ENCODE measurements at places on chromosomes 6 and 20.

DNA sequence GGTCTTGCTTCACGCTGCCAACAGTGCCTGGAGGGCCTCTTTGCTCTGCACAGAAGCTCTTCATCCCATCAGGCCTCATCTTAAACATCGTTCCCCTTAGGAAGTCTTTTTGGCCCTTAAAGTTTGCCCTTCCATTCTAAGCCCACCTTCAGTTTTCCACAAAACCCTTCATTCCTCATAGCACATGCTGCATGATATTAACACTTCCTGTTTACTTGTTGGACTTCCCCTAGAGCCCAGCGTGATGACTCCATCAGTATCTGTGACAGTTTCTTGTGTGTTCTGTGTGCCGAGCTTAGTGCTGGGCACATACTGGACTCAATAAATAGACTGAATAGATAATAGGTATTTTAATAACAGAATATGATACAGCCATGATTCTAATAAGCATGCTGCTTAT, 2.2 kb downstream of the NT5DC1 start:
- DNase-seq, result no peak

GRCh38 chr20:36672991-36673390, 27.0 kb upstream of the SLA2 start:
- peak; percentile 32 for DNase-seq

- DNase-seq, result no peak
Measured at GRCh38 chr6:39104528-39104927, 10.5 kb downstream of the SAYSD1 start.

DNA sequence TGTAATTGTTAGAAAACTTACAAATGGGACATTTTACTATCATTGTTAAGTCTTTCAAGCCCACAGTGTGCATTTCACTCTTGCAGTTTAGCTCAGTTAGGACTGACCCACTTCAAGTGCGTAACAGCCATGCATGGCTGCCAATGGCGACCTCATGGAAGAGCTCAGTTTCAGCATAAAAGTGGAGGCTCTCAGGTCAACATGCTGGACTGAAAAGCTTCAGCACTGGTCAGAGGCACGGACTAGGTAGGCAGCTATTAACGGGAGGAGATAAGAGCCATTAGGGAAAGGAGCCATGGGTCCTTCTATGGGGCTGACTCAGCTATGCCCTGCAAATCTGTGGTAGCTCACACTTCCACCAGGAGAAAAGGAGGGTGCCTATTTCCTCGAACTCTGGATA, 101.8 kb downstream of the TTLL2 start:
- DNase-seq, result no peak

DNA sequence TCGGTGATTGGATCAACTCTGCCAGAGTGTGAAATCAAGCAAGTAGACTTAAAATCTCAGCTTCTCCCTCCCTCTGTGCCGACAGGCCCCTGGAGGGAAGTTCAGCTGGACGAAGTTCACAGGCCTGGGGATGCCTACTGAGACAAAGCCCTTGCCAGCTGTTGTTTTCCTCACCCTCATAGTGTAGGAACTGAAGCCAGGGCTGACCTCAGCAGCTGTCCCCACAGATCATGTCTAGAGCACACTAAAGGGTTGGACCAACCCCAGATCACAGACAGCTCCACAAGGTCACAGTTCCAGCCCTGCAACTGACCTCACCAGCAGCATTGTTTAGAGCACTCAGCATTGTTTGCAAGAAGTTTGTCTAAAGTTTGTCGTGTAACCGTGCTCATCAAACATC, 261.9 kb upstream of the ECI2 start:
- DNase-seq, result peak; percentile 93

DNA sequence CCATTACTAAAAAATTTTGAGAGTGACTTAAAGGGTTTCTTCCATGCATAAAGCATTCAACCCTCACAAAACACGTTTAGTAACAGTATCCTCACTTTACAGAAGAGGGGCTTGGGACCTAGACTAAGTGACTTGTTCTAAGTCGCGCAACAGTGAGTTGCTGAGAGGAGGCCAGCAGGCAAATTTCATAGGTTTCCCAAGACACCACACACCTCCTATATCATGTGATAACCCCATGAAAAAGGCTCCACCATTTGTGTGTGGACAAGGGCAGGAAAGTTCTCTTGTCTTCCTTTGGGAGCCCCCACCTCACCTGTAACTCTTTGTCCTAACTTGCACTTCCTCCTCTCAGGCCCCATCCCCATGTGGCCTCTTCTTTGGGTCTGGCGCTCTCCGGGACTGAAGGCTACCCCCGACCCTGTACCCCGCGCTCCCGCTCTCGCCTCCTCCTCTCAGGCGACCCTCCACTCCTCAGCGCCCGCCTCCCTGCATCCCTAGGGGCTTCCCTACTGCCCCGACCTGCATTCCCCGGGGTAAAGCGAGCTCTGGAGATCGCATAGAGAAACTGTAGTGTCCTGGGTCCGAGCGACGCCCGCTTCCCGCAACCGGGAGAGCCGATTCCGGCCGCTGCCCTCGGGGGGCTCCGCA, 392 bp downstream of the PSMB8 start:
- no peak for DNase-seq

- no peak for DNase-seq
Measured at GRCh38 chr20:57280221-57280620, 13.8 kb upstream of the BMP7 start.

- no peak for DNase-seq
Measured at GRCh38 chr6:111993342-111993741, 60.6 kb upstream of the CCN6 start.

DNA sequence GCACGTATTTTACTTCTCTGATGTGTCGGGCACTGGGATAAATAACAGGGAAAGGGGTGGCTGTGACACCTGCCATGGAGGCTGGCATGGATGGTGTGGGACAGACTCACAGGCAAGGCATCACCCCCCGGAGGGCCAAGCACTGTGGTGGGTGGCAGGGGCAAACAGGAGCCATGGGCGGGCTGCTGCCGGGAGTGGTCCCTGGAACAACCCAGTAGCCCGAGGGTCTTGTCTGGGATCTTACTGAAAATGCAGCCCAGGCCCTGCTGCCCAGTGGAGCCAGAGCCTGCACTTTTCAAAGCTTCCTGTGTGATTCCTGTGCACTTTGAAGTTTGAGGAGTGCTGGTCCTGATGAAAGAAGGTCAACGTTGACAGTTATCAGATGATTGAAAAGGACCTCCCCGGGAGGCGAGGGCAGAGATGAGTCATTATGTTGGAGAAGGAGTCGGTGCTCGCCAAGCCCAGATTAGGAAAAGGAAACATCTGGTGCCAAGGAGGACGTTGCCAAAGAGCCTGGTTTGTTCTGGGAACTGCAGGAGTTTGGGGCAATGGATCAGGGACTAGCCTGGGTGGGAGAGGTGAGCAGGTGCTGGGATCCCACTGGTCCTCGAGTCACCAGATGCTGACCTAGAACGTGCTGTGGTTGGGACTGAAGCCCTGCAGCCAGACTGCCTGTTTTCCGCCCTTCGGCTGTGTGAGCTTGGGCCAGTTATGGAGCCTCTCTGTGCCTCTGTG, 130.0 kb upstream of the GGTLC1 start:
- DNase-seq, result peak; percentile 59

DNA sequence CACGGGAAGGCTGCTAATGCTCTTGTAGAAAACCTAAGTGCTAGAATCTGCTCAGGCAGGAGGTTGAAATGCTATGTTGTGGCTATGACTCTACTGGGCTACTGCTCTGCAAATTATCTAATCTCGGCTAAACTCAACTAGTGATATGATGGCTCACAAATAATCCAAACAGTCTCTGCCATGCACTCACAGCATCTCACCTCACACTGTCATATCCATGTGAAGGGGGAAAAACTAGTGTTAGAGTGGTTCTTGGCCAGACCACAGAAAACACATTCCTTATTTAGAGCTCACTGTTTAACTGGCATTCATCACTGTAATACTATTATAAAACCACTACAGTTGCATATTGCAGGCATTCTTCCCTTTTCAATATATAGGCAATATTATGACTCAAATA, 81.8 kb upstream of the DST start:
- no peak for DNase-seq

All from tongue (tissue), 3 donors.